GM18507 (cell line): ENCODE measurements at places on chromosomes 2 and 18.

GRCh38 chr2:7685342-7686015 is 768.3 kb downstream of the RNF144A start:
- DNase-seq: no peak

- DNase-seq: no peak
These were observed 770.8 kb downstream of the DSC3 start for GRCh38 chr18:30271716-30272115.

GRCh38 chr2:114714313-114714712 is 271.9 kb downstream of the DPP10 start:
- DNase-seq: no peak

GRCh38 chr2:127911737-127912136 is 26.0 kb upstream of the AMMECR1L start:
- no peak for DNase-seq

GRCh38 chr2:47724221-47724981 is 58.5 kb upstream of the MSH6 start:
- DNase-seq: peak; percentile 66

- no peak for DNase-seq
These were observed 216.9 kb downstream of the NYAP2 start for GRCh38 chr2:225616372-225616771.

GRCh38 chr2:219472629-219473187 is 26.0 kb upstream of the GMPPA start:
- DNase-seq: no peak

- no peak for DNase-seq
These were observed 142.1 kb downstream of the PHLPP1 start for GRCh38 chr18:62857263-62857976.

- DNase-seq: no peak
These were observed 122.1 kb downstream of the ACAA2 start for GRCh38 chr18:49691177-49691608.

DNA sequence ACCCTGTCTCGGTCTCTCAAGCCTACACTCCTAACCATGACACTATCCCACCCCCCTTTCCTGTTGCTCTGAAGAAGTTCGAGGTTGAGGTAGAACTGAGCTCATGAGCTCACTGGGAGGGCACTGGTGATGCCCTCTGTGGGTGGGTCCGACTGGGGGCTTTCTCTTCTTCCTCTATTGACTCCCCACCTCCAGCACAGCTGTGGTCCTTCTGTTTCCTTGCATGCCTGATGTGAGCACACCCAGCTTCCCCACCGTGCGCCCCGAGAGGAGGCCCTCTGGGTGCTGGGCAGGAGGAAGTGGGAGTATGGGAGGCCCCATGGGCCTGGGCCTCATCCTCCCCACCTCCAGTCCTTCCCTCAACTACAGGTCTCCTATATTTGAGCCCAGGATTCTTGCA is 20.9 kb downstream of the SPEG start:
- DNase-seq: no peak

- no peak for DNase-seq
These were observed 393.8 kb upstream of the CYRIA start for GRCh38 chr2:17059458-17059857.

DNA sequence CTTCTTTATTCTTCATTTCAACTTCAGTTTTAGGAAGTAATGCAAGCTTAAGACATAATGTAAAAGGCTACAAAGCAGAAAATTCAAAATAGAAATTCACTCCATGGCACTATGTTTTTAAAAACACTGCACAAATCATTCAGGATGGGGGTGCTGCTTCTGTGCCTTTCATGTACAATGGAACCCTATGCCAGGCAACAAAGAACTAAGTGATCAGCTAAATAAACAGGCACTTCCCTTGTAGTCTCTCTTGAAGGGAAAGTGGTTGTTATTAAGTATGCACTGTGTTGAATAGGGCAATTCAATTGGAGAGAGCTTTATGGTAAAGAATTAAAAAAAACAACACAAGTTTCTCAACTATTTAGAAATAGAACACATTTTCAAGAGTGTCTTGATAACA is 10.9 kb upstream of the ERBB4 start:
- DNase-seq: no peak
